Amniotic stem cell (primary cell): ENCODE measurements at places on chromosomes 5 and 9.

- no peak for DNase-seq
These were observed 30.3 kb downstream of the ANGPTL2 start for GRCh38 chr9:127092041-127092608.

DNA sequence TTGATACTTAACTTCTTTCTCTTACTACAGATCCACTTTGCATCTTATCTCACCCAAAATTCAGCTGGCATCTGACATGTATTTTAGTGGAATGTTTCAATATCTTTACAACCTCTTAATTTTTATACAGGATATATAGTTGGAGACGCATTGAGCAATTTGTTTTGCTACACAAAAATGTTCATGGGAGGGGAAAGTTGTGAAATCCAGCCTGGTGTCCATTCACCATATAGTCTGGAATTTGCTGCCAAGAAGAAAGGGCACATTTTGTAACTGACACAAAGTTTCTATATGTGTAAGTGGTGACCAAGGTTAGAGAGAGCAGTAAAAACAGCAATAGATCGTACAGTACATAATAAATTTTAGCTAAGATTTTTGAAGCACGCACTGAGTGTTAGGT, 14.0 kb upstream of the CHD1 start:
- no peak for DNase-seq

- DNase-seq = no peak
These were observed 1891.7 kb upstream of the WWC1 start for GRCh38 chr5:166399781-166400180.

GRCh38 chr5:134071614-134072207, 42.8 kb upstream of the TCF7 start:
- DNase-seq = no peak

- DNase-seq = no peak
These were observed 649 bp downstream of the CCDC187 start for GRCh38 chr9:136303066-136303824.

DNA sequence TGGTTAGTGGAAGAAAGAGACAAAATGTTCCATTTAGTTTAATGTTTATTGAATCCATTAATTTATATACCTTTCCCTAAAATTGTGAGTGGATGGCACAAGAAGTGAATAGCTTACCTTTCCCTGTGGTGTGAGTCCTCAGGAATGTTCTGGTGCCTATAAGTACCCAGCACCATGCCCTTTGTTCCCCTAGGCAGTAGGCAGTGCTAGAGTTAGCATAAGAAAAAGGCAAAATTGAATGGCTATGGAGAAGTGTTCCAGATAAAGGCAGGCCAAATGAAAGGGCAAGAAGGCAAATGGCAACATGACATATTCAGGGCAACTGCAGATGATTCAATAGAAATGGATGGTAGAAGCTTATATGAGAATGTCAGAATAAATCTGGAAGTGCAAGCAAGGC, 370.8 kb upstream of the PTGER4 start:
- no peak for DNase-seq

DNA sequence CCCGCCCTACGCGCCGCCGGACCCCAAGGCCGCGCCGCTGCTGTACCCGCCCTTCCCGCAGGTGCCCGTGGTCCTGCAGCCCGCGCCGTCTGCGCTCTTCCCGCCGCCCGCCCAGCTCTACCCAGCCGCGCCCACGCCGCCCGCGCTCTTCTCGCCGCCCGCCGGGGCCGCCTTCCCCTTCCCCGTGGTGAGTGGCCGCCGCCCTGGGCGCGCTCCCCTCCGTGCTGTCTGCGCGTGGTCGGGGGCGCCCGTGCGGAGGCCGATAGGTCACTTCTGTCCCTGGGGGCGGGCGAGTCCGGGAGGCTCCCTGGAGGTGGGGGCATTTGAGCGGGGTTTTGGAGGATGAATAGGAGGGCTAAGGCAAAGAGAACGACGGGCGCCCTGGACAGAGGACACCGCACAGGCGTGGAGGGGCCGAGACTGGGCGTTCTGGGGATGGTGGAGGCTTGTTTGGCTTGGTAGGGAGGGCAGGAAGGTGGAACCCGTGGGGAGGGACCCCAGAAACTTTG, 9.6 kb downstream of the PRRT1B start:
- no peak for DNase-seq

GRCh38 chr5:139660105-139660922, 12.2 kb downstream of the CXXC5 start:
- DNase-seq = no peak

DNA sequence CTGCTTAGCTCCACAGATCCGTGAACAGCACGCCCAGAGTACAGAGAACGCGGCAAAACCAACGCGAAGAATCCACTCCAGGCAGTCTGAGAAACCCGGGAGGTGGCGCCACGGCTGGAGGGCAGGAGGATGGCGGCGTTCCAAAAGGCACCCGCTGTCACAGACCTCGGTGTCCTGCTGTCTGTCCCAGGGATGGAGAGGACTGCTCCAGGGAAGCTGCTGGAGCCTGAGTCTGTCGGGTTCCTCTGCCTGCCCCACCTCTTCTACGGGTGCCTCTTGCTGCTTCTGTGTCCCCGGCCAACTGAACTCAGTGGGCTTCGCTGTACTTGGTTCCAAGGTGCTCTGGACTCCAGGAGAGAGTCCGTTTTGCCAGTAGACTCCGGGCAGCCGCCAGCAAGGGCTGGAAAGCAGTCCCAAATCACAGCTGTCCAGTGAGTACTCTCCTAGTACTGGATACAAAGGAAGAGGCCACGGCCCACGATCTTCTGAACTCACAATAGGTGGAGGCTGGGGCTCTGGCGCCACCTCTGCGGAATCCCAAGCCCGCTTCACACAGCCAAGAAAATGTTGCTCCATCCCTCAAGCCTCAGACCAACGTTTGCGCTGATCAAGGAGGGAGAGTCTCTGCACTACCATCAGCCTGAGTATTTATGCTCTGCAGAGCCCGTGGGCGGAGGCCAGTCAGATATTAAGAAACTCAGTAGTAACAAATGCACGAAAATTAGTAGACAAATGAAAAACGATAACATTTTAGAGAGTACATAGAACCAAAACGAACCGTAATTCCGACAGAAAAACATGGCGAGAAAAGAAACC, 440 bp downstream of the ANXA2R start:
- peak; percentile 53 for DNase-seq

DNA sequence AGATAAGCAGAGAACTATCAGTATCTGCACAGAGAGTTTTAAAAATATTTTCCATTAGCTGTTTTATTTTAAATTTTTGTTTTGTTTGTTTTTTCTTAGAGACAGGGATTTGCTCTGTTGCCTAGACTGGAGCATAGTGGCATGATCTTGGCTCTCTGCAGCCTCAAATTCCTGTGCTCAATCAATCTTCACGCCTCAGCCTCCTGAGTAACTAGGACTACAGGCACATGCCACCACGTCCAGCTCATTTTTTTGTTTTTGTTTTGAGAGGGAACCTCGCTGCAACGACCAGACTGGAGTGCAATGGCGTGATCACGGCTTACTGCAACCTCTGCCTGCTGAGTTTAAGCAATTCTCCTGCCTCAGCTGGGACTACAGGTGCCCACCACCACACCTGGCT, 138.2 kb upstream of the LPAR1 start:
- no peak for DNase-seq

DNA sequence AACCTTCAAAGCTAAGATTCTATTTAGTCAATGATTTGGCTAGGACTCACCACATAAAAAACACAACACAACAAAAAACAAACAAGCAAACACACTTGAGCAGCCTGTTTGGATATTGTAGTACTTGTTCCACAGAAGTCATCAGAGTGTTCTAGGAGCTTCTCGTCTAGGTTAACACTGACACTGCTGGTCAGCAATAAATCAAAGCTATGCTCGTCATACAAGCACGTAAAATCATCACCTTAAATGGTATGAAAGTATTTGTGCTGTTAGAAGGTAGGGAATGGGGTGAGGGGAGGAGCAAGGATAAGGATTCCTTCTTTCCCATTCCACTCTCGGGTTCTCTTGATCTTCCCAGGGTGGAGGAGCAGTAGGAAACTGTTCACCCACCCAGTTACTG, 88.0 kb downstream of the ARL15 start:
- no peak for DNase-seq

DNA sequence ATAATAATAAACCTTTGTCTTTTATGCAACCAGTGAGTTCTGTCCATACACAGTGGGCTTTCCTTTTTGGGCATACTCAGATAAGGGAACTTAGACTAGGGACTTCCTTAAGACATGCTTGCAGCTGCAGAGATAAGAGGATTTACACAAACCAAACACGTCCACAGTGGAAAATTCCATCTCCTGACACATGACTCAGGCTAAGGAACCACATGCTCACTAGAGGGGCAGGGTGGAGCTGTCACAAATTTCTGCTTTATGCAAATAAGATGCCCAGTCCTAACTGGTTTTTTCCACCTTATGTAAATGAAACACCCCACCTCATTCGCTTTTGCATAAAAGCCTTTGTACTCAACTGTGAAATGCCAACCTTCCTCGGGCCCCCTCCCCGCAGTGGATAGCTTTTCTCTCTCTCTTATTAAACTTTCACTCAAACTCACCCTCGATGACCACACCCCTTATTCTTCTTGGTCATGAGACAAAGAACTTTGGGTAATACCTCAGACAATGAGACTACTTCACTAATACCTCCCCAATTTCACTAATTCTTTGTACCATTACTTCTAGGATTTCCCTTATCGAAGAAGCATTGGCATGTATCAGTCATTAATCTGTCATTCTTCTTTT, 170.3 kb upstream of the FTMT start:
- DNase-seq = no peak

- DNase-seq = no peak
These were observed 4.7 kb downstream of the PDLIM4 start for GRCh38 chr5:132261881-132262845.

DNA sequence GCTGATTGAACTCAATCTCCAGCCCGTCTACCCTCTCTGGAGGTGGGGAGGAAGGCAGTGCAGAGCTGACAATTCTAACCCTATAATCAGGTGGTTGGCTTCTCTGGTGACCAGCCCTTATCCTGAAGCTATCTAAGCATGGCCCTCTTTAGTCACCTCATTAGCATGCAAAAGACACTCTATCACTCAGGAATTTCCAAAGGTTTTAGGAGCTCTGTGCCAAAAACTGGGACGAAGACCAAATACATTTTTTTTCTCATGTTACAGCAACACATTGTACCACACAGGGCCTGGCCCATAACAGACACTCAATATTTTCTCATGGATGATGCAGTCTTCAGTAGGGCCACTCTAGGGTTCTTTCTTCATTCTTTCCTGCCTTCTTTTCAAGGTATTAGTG, 118.8 kb upstream of the VLDLR start:
- DNase-seq = no peak

DNA sequence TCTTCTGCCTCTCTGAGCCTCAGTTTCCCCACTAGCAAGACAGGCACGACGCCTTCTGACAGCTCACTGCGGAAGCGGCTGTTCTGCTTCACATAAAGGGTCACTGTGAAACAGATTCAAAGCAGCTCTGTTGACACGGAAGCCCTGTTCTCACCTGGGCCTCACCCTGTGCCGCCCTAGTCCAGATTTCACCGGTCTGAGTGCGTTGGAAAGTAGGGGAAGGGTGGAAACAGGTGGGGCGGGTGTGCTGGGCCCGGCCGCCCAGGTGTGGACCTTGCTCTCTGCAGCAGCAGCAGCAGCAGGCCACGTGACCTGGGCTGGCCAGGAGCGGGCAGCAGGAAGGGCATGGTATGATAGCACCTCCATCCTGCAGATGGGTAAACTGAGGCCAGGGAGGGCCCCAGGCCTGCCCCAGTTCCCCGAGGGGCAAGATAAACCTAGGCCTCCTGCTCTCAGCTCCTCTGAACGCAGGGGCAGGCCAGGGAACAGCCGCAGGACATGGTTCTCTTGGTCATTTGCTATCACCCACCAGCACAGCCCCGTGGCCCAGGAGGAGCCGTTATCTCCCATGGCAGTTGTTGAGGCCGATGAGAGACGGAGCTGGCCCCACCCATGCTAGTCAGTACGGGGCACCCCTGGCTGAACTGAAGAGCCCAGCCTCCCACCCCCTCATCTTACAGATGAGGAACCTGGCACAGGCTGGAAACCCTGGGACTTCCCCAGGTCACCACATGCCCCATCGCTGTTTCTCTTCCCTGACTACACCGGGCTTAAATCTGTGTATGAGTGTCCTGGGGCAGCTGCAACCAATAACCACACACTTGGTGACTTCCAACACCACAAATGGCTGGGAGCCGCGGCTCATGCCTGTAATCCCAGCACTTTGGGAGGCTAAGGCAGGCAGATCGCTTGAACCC, 12.1 kb downstream of the PTGES2 start:
- no peak for DNase-seq

GRCh38 chr9:27469550-27469949, 54.5 kb upstream of the IFNK start:
- DNase-seq = no peak

DNA sequence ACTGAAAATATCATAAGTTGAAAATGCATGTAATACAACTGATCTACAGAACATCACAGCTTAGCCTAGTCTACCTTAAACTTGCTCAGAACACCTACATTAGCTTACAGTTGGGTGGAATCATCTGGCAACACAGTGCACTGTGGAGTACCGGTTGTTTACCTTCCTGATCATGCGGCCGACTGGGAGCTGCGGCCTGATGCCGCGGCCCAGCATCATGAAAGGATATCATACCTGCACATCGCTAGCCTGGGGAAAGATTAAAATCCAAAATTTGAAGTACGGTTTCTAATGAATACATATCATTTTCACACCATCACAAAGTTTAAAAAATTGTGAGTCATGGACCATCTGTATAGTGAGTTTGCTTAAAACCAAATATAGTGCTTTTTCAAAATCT, 1.8 kb downstream of the HACD4 start:
- DNase-seq = no peak

- DNase-seq = no peak
These were observed 200.0 kb upstream of the S1PR3 start for GRCh38 chr9:88791105-88791805.

DNA sequence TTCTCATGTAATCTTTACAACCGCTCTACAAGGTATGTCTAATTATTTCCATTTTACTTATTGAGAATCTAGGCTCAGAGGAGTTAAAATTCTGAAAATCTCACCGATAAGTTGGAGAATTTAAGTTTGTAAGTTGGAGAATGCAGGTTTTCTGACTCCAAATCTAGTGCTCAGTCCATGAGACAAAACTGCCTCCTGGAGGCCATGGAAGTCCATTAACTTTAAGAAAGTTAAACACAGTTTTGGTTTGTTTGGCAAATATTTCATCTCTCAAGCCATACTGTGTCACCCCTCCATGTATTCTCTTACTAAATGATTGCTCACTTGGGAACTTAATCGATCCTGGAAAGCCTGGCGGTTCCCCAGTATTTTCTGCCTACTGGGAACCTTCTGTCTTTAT, 52.6 kb downstream of the INIP start:
- DNase-seq = no peak

GRCh38 chr9:114731701-114732100, 49.7 kb upstream of the TEX48 start:
- no peak for DNase-seq

- DNase-seq = no peak
These were observed 31.5 kb upstream of the DENND4C start for GRCh38 chr9:19199012-19199411.

GRCh38 chr5:144131261-144131660, 39.2 kb downstream of the YIPF5 start:
- DNase-seq = no peak
